ENCODE measurements at places on chromosomes 1 and 21.

DNA sequence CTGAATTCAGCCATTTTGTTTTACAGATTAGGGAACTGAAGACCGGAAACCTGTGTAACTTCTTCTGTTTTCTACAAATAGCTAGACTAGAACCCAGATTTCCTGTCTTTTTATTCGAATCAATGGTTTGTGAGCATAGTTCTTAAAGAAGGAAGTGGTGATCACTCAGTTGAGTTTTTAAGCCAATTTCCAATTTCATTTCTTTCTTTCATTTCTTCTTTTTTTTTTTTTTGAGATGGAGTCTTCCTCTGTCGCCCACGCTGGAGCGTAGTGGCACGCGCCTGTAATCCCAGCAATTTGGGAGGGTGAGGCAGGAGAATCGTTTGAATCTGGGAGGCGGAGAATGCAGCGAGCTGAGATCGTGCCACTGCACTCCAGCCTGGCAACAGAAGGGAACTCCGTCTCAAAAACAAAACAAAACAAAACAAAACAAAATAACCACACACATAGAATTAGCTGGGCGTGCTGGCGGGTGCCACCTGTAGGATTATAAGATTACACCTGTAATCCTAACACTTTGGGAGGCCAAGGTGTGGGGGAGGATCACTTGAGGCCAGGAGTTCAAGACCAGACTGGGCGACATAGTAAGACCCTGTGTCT lies 3.0 kb upstream of the MDM4 start:
- DNase-seq: no peak

DNA sequence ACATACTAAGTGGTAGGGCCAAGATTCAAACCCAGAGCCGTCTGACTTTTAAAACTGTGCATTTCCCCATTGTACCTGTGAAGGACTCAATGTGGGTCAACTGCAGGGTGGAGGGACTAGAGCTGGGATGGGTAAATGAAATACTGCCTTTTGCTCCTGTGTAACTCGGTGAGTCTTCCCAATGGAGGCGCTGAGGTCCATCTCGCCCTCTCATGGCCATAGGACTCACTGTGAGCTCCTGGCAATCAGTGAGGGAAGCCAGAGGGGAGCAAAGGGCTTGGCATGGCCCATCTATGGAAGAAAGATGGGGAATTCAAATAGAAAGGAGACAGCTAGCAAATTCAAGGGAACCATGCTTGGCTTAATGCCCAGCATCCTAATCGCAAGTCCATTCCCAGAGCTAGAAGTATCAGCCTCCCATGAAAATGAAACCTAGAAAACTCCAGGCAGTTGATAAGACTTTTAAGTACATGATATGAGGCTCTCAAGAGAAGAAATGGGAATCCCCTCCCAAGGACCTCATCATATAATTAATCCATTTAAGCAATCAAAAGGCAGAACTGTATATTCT lies 25.4 kb upstream of the CGN start:
- no peak for DNase-seq

DNA sequence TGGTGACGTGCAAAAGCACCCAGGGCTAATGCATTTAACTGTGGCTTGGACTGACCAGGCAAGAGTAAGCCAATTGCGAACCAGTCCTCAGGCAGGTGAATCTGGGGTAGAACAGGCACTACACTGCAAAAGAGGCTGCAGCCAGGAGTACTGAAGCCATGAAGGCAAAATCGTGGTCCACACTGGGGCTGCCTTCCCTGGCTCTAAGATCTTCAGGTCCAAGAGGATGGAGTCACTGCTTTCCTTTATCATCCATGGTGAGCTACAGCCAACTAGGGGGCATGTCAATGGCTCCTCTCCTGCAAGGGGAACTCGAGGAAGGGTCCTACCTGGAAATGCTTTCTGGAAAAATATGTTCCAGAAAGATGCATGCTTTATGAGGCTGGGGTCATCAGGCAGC lies 100.6 kb upstream of the AJAP1 start:
- DNase-seq: no peak

- no peak for DNase-seq
These were observed 648 bp downstream of the EPHA8 start for GRCh38 chr1:22563671-22564602.

- no peak for DNase-seq
These were observed 327.1 kb downstream of the PRDM2 start for GRCh38 chr1:14027099-14027498.
